ENCODE measurements at places on chromosomes 1 and 21.

GRCh38 chr1:230072866-230073265 lies 5.8 kb downstream of the GALNT2 start:
- DNase-seq: no peak

DNA sequence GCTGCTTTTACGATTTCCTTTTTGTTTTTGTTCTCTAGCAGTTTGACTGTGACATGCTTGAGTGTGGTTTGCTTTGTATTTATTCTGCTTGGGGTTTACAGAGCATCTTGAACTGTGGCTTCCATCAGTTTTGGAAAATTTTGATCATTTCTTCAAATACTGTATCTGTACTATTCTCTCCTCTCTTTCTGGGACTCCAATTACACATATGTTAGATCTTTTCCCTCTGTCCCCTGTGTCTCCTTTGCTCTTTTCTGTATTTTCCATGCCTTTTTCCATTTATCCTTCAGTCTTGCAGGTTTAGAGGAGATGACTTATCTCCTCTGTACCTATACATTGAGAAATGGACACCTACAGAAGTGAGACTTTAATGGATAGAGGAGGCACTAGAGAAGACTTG lies 31.7 kb downstream of the COQ8A start:
- no peak for DNase-seq

GRCh38 chr1:34777519-34778321 lies 3.3 kb upstream of the GJB3 start:
- DNase-seq: no peak

GRCh38 chr1:3103967-3104677 lies 35.1 kb downstream of the PRDM16 start:
- no peak for DNase-seq

GRCh38 chr1:186896211-186896610 lies 67.5 kb downstream of the PLA2G4A start:
- DNase-seq: no peak

DNA sequence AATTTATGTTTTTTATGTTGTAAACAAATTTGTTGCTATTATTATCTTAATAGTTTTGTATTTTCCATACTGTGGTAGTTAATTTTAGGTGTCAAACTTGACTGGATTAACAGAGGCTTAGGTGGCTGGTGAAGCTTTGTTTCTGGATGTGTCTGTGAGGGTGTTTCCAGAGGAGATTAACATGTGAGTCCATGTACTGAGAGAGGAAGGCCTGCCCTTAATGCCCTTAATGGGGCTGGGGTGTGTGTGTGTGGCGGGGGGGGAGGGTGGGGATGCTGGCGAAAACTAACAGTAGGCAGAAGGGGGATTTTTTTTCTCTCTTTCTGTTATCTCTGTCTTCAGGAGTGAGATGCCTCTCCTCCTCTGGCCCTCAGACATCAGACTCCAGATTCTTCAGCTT lies 1.9 kb downstream of the OR14A16 start:
- DNase-seq: no peak

DNA sequence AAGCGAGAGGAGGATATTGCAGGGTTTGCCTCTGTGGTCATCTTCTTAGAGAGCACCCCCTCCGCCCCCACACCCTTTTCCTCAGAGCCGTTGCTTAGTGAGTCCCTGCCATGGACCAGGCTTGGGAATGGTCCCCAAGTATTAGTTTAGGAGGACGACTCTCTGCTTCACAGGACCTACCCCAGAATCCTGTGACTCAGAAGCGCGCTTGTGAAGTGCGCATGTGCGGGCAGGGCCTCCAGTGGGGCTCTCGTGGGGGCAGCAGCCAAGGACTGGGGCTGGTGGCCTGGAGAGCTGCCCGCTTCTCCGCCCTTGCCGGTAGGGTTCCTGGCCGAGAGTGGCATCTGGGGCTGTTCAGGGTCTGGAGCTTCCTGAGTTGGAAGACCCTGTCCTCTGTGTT lies 37.3 kb upstream of the HMGN1 start:
- peak; percentile 28 for DNase-seq

- no peak for DNase-seq
Observed at GRCh38 chr1:155918660-155919059, 7.5 kb upstream of the RIT1 start.

DNA sequence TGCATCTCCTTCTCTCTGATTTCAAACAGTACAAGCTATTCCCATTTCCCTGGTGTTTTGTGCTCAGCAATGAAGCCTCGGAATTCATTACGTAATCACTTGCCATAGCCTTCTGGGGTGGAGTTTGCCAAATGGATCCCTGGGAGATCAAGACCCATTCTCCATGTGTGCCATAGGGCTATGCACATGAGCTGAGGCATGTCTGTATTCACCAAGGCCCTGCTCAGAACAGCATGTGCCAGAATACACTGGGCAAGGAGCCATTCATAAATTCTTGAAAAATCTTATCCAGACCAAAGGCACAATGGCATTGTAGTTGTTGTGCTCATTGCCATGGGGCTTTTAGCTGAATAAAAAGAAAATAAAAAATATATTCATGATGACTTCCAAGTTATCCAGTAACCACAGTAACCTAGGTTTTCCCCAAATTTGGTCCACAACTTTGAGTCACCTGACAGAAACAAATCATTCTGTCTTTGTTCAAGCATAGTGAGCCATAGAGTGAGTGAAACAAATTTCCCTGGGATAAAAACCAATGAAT lies 53.0 kb downstream of the CRB1 start:
- DNase-seq: peak; percentile 62

DNA sequence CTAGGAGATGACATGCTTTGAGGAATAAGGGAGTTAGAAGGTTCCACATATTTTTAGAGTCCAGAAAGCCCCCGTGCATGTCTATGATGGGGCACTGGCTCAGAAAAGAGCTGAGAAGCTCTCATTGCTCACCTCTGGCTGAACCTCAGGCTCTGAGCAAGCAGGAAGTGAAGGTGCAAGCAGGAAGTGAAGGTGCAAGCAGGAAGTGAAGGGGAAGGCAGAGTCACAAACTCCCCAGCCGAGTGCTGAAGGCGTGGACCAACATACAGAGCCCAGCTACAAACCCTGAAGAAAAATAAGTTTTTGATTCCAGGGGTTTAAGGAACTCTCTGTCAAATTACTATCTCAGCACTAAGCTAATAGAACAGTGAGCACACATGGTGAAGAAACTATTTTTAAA lies 7.0 kb downstream of the KRTAP10-8 start:
- DNase-seq: no peak

GRCh38 chr1:31040038-31040437 lies 25.5 kb downstream of the PUM1 start:
- no peak for DNase-seq

DNA sequence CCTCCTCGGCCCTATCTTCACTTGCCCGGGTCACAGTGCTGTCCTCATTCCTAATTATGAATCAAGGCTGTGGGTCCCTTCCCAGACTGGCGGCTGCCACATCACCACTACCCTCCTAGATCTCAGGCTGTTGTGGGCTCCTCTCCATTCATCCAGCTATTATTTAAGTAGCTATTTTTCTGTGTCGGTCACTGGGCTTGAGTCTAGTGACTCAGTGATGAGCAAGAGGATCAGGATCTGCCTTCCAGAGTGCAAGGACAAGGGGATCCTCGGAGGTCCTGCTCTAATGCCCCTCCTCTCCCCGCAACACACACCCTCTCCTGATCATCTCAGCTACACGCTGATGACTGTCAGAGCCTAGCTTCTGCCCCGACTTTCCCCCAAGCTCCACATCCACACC lies 34.1 kb downstream of the CDCP2 start:
- no peak for DNase-seq

DNA sequence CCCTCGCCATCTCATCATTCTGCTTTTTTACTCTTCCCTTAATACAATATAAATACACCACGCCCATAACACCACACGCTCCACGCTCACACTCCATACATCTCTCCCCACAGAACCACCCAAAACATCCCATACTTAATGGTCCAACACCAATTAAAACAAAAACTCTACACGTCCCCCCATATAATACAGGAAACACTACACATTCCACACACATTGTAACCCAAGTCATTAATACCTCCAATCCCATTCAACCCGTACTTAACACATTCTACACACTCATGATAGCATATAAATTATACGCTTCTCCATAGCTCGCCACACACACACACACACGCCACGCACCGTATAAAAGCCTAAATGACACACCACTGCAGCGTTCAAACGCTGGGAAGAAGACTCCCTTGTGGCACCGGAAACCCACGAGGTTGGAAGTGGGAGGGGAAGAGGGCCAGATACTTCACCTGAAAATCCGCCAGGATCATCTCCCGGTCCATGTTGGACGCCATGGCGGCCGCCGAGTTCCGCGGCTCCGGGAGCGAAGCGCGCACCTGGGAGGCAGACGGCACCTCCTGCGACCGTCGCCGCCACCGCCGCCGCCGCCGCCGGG lies 659 bp downstream of the FAF1 start:
- no peak for DNase-seq

DNA sequence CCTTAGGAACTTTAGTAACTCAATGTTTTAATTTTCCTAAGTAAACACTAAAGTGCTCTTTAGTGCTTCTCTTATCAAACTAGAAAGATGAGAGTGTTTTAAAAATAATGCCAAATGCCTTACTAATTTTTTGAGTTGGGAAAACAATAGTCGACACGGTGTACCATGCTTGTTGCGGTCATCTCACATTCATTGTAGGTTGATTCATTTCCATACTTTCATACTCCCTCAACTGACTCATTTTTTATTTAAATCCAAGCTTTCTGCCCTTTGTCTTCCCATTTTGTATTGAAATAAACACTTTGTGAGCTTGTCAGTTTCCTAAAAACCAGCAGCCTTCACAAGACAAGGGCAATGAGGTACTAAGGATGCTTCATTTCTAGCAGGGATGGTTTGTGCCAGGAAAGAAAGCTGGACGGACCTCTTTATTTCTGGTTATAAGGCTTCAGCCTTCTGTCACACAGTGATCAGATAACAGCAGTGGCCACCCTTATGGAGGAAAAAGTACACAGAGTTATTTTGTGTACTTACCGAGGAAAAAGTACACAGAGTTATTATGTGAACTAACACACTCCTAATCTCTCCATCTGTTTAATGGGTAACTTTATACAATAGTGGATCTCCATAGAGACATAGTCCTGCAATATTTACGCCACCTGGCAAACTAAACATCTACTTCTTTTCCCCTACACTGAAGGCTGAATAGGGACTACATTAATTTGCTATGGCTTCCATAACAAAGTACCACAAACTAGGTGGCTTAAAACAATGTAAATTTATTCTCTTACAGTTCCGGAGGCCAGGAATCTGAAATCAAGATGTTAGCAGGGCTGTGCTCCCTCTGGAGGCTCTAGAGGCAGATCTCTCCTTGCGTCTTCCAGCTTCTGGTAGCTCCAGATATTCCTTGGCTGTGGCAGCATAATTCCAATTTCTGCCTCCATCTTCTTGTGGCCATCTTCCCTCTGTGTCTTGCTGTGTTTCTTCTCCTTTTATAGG lies 13.0 kb upstream of the CCDC190 start:
- no peak for DNase-seq

DNA sequence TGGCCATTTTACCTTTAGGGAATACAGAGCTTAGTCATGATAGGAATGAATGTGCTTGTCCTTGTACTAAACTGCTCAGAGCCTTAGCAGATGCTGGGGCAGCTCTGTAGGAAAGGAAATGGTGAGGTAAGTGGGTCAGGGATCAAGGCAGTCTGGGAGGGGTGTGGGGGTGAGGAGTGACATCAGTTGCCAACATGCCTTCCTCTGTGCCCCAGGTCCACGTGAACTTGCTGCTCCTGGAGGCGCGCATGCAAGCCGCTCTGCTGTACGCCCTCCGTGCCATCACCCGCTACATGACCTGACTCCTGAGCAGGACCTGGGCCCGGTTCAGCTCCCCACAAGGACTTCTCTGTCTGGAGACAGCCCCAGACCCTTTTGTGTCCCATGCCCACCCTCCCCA lies 21.2 kb downstream of the SESN2 start:
- DNase-seq: no peak

- DNase-seq: no peak
Observed at GRCh38 chr1:117638141-117638540, 32.3 kb downstream of the TENT5C start.

- DNase-seq: no peak
Observed at GRCh38 chr1:221782970-221783369, 41.1 kb upstream of the DUSP10 start.

DNA sequence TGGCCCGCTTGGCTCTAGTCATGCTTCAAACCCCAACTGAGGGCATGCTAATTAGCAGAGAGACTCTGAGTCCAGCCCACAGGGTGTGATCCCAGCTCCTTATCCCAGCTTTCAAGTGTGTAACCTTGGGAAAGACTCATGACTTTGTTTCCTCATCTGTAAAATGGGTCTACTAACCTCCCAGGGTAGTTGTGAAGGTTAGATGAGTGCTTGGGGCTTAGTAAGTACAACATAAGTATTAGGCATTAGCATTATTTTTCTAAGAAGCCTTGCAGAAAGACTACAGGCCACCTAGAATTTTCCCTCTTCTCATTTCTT lies 2.8 kb downstream of the MYOM3 start:
- DNase-seq: no peak

- DNase-seq: no peak
Observed at GRCh38 chr1:226831953-226832352, 38.5 kb upstream of the PSEN2 start.

- no peak for DNase-seq
Observed at GRCh38 chr1:152855661-152856060, 4.1 kb upstream of the LCE7A start.

DNA sequence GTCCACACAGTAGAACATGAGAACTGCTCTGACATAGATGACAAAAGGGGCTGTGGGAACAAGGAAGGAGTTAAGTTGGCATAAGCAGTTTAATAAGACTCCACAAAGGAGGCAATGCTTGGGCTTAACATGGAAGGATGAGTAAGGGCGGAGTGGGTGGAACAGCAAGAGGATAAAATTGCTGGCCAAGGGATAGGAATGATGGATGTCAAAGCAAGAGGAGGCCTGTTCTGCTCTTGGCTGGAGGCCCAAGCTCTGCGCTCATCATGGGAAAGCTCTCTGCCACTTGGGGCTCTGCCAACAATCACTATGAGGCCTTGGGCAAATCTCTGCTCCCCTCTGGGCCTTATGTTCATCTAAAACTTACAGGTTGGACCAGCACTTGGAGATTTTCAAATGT lies 98.3 kb upstream of the CAMK1G start:
- no peak for DNase-seq

DNA sequence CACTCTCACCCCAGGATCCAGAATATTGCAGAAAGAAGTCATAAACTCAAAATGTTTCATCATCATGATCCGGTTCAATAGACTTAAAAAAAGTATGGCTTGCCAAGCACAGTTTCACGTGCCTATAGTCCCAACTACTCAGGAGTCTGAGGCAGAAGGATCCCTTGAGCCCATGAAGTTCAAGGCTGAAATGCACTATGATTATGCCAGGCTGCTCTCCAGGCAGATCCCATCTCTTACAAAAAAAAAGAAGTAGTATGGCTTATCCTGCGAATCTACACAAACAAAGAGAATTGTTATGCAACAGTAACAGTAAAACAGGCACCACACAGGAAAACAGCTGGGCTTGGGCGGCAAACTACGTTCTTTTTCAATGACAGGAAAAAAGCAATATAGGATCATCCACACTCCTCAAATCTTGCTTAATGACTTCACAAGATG lies 76.2 kb downstream of the EIF4G3 start:
- no peak for DNase-seq

GRCh38 chr1:201480231-201481003 lies 11.4 kb upstream of the PHLDA3 start:
- DNase-seq: no peak
